Right renal cortex interstitium (tissue), 3 donors: ENCODE measurements at places on chromosomes 6 and 20.

DNA sequence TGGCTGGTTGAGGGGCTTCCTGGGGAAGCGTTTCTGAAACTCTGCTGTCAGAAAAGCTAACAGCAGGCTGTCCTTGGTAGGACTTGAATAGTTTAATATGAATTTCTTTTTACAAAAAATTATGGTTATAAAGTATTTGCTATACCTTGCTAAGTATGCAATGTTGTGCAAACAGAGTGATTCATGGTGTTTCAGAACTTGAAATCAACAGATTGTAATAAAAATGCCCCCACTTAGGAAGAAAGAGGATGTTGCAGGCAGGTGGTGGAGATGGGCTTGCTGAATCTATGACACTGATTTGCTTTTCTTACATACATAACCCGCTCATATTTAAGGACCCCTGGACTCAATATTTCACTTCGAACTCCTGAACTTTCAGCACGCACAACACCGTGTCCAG lies 211.6 kb downstream of the THBS2 start:
- DNase-seq: no peak

DNA sequence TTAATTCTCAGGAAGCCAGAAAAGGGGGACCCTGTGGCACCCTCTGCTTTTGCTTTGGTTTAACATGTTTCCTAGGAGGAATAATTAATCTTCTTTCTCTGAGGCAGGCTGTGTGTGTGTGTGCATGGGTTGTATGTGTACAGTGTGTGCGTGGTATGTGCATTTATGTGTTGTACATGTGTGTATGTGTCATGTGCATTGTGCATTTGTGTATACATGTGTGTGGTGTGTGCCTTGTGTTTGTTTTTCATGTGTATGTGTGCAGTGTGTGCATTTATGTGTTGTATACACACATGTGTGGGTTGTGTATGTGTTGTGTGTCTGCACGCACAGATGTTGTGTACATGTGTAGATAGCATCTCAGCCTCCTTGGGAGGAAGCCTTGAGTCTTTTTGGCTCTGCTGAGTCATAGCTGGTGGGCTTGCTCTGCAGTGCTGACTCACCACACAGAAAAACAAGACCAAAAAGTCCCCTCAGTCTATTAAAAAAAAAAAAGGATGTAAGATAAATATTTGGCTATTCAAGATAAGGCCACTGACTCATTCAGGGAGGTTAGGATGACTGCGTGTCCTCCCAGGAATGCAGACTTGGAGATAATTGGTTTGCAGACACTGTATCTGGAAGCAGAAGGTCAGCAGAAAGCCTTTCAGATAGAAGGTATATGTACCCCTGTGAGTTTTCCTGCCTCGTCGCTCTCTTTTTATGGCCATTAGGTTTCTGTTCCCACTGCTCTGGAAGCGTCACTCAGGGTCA lies 58.6 kb downstream of the SYNJ2 start:
- DNase-seq: no peak

- no peak for DNase-seq
Observed at GRCh38 chr6:49326347-49326746, 136.7 kb downstream of the MMUT start.

DNA sequence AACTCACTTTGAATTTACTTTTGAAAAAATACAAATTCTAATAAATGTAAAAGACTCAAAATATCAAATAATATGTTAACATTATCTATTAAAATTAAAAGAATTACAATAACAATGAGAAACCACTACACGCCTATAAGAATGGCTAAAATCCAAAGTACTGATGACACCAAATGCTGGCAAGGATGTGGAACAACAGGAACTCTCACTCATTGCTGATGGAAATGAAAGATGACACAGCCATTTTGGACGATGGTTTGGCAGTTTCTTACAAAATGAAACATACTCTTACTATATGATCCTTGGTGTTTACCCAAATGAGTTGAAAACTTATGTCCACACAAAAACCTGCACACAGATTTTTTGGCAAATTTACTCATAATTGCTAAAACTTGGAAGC lies 15.6 kb upstream of the STX11 start:
- no peak for DNase-seq

DNA sequence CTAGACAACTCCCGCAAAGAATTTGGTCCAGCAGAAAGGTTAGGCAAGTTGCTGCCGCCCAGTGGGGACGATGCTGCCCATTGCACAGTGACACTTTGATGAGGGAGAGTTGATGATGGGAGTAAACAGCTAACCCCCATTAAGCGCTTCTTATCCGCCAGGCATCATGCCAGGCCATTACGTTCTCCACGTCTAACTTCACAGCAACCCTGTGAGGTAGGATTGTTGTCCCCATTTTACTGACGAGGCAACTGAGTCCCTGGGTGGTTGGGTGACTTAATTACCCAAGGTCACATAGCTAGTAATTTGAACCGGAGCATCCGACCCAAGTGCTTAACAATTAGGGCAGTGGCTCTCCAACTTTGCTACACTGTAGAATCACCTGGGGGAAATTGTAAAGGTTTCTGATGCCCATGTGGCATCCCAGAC lies 738 bp downstream of the RALGAPB start:
- no peak for DNase-seq
